Stimulated activated CD8-positive, alpha-beta memory T cell treated with anti-CD3 and anti-CD28 coated beads, Interleukin-7, amount 100 ng/mL, for 1 hour (primary cell): ENCODE measurements at places on chromosomes 3 and 15.

DNA sequence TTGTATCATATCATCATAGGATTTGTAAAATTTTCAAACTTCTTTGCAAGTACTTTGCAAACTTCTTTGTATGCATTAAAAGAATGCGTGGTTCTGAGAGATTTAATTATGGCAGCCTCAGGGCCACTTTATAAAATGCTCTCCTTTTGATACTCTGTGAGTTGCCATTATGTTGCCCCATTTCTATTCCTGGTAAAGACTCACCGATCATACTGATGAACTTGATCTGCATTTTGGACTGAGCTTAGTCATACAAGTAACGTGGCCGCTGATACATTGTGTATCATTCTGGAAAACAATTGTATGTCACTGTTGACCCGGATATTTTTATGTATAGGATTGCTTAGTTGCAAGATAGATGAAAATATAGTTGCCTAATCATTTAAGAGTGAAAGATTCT, 38.8 kb downstream of the AKAP13 start:
- no peak for DNase-seq

- no peak for DNase-seq
Observed at GRCh38 chr3:58645726-58646125, 20.8 kb downstream of the FAM3D start.

DNA sequence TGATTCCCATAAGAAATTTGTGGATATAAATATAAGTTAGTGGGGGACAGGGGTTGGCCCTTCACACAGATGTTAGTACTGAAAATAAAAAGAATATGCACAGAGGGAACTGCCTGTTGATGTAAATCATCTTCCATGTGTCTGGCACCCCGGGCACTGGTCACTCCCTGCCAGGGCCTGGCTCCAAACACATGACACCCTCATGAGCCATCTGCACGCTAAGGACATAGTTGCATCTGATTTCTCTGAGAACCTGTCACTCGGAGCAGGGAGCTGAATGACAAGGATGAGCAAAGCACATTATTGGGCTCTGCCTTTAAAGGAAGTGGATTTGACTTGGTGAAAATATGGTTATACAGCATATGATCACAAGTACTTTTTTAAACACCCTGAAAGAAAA, 66.2 kb upstream of the TSC22D2 start:
- no peak for DNase-seq

DNA sequence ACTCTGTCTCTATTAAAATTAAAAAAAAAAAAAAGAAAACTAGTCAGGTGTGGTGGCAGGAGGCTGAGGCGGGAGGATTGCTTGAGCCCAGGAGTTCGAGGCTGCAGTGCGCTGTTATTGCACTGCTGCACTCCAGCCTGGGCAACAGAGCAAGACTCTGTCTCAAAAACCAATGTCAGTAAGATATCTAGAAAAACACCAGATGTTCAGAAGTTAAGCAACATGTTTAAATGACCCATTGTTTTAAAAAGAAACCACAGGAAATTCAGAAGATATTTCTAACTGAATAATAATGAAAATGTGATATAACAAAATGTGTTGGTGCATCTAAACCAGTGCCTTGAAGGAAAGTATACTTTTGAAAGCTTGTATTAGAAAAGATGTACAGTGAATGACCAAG, 203.4 kb upstream of the CGNL1 start:
- DNase-seq, result no peak

- DNase-seq, result no peak
Observed at GRCh38 chr3:172357850-172358754, 90.2 kb downstream of the GHSR start.

DNA sequence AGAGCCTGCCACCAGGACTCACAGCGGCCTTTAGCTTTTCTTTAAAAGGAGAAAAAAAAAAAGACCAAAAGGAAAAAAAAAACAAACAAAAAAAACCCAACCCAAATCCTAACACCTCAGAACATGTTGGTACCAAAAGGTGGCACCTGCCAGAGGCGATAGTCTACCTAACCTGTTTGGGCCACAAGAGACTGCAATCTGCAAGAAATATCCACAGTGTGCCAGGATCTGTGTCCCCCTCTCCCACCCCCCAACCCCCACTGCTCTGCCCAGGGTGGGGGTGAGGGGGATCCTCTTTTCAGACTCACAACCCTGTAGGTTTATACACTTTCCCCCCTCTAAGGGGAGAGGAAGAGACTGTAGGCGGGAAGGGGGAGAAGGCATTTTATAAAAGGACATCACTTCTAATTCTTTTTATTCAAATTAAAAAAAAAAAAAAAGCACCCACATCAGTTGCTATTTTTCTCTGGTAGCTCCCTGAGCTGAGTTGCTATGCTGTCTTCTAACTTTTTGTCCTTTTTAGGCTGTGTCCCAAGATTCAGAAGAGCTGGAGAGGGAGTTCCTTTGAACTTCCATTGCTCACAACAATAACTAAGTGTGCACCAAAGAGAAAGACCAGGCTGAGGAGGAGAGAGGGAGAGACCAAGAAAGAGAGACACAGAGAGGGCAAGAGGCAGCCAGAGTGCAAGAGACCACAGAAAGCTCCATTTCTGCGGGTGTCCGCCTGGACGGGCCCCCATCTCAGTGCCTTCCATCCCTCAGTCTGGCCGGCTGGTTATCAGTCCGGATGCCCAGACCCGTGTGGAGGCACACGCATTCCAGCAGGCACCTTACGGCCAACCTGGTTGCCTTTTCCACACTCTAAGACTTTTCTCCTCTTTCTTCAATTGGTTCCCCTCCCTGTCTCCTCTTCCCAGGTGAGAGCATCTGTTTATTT, 48.9 kb downstream of the TLE3 start:
- no peak for DNase-seq

DNA sequence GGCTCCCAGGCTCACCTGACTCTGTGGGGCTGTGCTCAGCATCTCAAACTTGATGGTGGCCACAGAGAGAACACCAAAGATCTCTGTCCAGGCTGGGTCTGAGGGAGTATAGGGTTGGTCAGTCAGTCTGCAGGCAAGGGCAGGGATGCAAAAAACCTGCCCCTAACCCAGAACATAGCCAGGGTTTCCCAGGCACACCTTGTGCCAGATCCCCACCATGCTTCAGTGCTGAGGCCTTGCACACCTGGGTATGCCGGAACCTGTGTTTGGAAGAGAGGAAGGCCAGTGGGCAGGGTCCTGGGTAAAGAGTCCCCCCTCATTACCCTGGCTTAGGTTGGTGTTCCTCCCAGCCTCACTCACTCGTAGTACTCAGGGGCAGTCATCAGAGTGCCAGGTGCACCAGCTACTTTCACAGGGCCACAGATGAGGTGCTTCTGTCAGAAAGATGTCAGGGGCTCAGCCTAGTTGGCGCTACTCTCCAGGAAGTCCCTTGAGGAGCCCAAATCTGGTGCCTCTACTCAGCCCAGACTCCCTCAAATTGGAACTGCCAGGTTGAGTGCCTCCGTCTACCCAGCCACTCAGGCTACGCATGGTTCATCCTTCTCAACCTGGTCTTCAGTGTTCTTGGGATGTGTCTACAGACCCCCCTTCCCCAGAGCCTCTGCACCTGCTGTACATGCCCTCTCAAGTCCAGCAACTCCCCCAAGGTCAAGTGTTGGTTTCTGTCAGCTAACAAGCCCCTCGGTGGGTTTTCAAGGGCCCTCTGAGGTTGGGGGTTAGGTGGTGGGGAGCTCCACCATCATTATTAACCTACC, 1.8 kb downstream of the DALRD3 start:
- DNase-seq, result no peak

DNA sequence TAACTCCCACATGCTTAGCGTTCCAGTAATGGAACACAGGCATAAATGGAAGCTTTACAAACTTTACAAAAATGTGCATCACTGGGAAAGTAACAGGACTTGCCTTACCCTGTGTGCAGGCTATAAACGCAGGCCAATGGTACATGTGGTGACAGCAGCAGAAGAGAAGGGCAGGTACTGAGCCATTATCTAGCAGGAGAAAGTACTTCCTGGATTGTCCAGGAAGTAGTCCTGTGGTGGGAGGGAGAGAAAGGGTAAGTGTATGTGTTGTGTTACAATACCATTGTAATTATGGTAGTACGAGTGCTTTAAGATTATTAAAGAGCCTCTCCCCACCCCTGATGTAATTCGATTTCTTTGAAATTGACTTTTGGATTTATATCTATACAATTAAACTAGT, 5.3 kb downstream of the ATP1B3 start:
- DNase-seq, result no peak

- no peak for DNase-seq
Observed at GRCh38 chr15:53837263-53837662, 77.8 kb upstream of the WDR72 start.

DNA sequence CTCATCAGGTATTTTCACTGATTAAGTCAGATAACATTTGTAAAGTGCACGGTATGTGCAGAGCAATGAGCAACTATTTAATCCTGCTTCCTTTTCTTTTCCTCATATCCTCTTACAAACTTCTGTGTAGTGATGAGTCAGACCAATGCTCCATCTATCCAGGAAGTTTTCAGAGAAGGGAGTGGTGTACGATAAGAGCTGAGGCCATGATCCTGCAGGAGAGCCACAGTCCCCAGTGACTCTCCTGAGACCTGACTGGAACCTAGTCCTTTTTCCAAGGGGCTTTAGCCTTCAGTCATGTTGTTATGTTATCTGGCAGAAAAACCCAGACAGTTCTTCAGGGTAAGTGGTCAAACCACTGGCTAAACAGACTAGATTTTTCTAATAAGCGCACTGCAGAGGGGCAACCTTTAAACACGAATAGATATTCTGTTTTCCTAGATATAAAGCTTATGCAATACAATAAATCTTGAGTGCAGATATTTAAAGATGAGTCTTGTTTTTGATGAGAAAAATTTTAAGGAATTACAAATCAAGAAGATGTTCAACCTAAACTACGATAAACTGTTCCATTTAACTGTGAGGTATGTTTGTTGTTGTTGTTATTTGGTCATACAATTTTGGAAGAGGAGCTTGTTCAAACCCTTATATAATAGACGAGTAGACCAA, 110.5 kb upstream of the RAP2B start:
- no peak for DNase-seq

DNA sequence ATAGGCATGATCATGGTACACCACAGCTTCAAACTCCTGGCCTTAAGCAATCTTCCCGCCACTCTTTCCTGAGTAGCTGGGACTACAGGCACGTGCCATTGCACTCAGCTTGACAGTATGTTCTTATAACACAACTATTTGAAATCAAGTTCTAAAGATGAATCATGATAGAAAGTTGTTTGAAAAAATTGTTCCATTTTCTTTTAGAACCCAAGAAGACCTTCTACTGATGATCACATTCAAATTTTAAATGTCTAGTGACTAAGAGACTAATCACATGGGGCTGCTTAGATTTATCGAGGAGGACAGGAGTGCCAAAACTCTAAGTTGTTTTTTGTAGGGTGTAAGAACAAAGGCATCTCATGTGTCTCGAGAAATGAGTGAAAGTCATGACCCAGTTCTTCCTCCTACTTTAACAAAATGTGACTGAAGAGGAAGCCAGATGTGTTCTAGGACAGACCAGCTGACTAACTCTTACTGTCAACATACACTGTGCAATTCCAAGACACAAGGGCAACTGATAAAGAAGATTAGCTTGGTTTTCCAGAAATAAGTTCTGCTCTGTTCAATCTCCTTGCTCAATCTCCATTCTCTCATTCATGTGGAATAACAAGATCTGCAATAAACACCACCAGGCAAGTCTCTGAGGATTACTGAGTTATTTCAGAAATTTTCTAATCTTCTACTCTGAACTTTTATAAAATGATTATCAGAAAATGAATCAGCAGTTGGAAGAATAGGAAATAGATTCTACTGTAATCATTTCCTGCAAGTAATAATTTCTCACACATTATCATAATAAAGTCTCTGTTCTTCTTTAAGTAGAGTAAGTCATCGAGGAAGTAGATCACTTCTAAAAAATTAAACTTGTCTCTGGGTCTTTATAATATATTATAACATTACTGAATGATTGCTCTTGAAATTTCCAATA, 122.6 kb upstream of the CCNL1 start:
- DNase-seq, result no peak
